Vagina (tissue), 2 donors: ENCODE measurements at places on chromosomes 7 and 10. TPM values are rescaled to one million over a fixed set of nuclear protein-coding genes. Genes with fewer than 3 reads are reported as not detected.

GRCh38 chr7:99898023-99898357 lies 21.2 kb upstream of the OR2AE1 start:
- peaks cover 33% of the 10 kb centered on the region for H3K36me3 ChIP-seq
- no peak overlapping the region for H3K27ac ChIP-seq
- no peaks in the 10 kb centered on the region for H3K27me3 ChIP-seq

COX19 gene
- 10.8 TPM for total RNA-seq

TWIST1 gene
- total RNA-seq, result 11.5 TPM

DNA sequence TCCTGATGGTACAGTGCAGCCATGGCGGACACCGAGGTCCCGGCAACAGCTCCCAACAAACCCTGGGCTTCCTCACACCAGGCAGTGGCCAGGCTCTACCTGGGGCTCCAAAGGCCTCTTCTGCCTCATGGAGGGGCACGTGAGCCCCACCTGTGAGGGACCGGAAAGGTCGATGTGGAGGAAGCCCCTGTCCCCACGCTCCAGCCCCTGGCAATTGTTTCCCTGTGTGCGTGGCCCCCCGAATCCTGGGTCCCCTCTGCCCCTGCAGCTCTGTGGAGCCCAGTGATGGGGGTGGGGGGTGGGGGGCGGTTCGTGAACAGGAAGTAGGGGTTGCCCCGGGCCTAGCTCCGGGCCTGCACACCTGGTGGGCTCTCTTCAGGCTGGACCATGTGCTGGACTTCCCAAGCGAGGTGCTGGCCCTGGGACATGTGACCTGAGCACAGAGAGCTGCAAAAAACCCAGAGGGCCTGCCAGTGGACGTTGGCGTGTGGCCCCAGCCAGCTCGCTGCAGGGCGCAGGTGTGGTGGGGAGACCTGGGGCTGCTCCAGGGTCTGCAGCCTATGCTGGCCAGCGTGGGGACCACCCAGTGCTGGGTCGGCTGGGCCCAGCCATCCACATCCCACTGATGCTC lies 72.6 kb downstream of the INPP5A start:
- H3K27ac ChIP-seq, result no peak overlapping the region
- peaks cover 40% of the 10 kb centered on the region for H3K4me1 ChIP-seq
- no peaks in the 10 kb centered on the region for H3K36me3 ChIP-seq
- no peak for DNase-seq

- H3K36me3 ChIP-seq, result no peaks in the 10 kb centered on the region
- no peak for DNase-seq
- no peaks in the 10 kb centered on the region for H3K27me3 ChIP-seq
- H3K27ac ChIP-seq, result peak overlapping the region; percentile 24
- H3K4me3 ChIP-seq, result no peak overlapping the region
These were observed 41.1 kb upstream of the PRKAR1B start for GRCh38 chr7:767941-768731.

- no peak overlapping the region for H3K27ac ChIP-seq
- no peaks in the 10 kb centered on the region for H3K27me3 ChIP-seq
These were observed 38.4 kb downstream of the FAM13C start for GRCh38 chr10:59323831-59324401.

DYNC1I1 gene
- total RNA-seq, result 12.0 TPM

HOXA7 gene
- total RNA-seq, result 23.8 TPM

HABP2 gene
- not detected for total RNA-seq

GRCh38 chr7:41912426-41912825 lies 209.5 kb upstream of the INHBA start:
- H3K27ac ChIP-seq, result no peak overlapping the region
- H3K27me3 ChIP-seq, result no peaks in the 10 kb centered on the region
- no peak for DNase-seq
- H3K4me1 ChIP-seq, result peaks cover 9% of the 10 kb centered on the region
- H3K4me3 ChIP-seq, result no peak overlapping the region

GRCh38 chr7:24727154-24728120 lies 29.8 kb downstream of the GSDME start:
- H3K36me3 ChIP-seq, result no peaks in the 10 kb centered on the region
- H3K4me3 ChIP-seq, result no peak overlapping the region
- no peaks in the 10 kb centered on the region for H3K4me1 ChIP-seq
- DNase-seq, result peak; percentile 88
- no peak overlapping the region for H3K27ac ChIP-seq
- H3K27me3 ChIP-seq, result no peaks in the 10 kb centered on the region

COL28A1 gene
- total RNA-seq, result 5.4 TPM

GRCh38 chr10:24463611-24464426 lies 254.9 kb downstream of the KIAA1217 start:
- peaks cover 42% of the 10 kb centered on the region for H3K4me1 ChIP-seq
- H3K27me3 ChIP-seq, result no peaks in the 10 kb centered on the region
- H3K27ac ChIP-seq, result peak overlapping the region; percentile 70
- H3K4me3 ChIP-seq, result no peak overlapping the region
- DNase-seq, result no peak
- no peaks in the 10 kb centered on the region for H3K36me3 ChIP-seq

GRCh38 chr10:112260831-112261230 lies 22.4 kb upstream of the TECTB start:
- H3K4me1 ChIP-seq, result no peaks in the 10 kb centered on the region
- H3K36me3 ChIP-seq, result no peaks in the 10 kb centered on the region
- H3K27me3 ChIP-seq, result no peaks in the 10 kb centered on the region
- DNase-seq, result no peak

ASB4 gene
- total RNA-seq, result 0.25 TPM

- H3K4me3 ChIP-seq, result no peak overlapping the region
- H3K4me1 ChIP-seq, result peaks cover 9% of the 10 kb centered on the region
- H3K27ac ChIP-seq, result no peak overlapping the region
- H3K27me3 ChIP-seq, result no peaks in the 10 kb centered on the region
These were observed 236.4 kb upstream of the TMEM72 start for GRCh38 chr10:44674536-44675386.

DNA sequence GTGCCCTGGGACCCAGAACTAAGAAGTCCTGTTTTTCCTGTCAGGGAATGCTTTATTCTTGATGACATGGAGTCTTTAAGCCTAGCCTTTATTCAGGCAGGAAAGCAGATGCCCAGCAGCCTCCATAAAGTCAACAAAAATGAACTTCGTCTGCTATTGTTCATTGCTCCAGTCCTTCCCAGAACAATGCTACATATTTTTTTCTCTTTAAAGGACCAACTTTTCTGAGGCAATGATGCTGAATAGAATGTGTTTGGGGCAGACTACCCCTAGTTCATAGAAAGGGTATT lies 47.6 kb upstream of the PDCD4 start:
- H3K4me3 ChIP-seq, result no peak overlapping the region
- no peaks in the 10 kb centered on the region for H3K27me3 ChIP-seq
- H3K36me3 ChIP-seq, result no peaks in the 10 kb centered on the region

- DNase-seq, result no peak
- H3K36me3 ChIP-seq, result no peaks in the 10 kb centered on the region
- no peak overlapping the region for H3K4me3 ChIP-seq
- peak overlapping the region; percentile 92 for H3K27ac ChIP-seq
These were observed 63.9 kb downstream of the STK17A start for GRCh38 chr7:43646603-43647338.

GRCh38 chr7:55086413-55087201 lies 67.8 kb downstream of the EGFR start:
- peak; percentile 84 for DNase-seq
- H3K4me1 ChIP-seq, result peaks cover 47% of the 10 kb centered on the region
- H3K36me3 ChIP-seq, result no peaks in the 10 kb centered on the region
- H3K27me3 ChIP-seq, result no peaks in the 10 kb centered on the region

IL6 gene
- 12.0 TPM for total RNA-seq

GRCh38 chr7:2109936-2110609 lies 122.7 kb downstream of the MAD1L1 start:
- no peaks in the 10 kb centered on the region for H3K27me3 ChIP-seq
- no peaks in the 10 kb centered on the region for H3K36me3 ChIP-seq
- no peak for DNase-seq
- peak overlapping the region; percentile 23 for H3K27ac ChIP-seq
- no peak overlapping the region for H3K4me3 ChIP-seq
- peaks cover 14% of the 10 kb centered on the region for H3K4me1 ChIP-seq

- no peak for DNase-seq
- H3K27ac ChIP-seq, result no peak overlapping the region
- peaks cover 72% of the 10 kb centered on the region for H3K4me1 ChIP-seq
- H3K27me3 ChIP-seq, result no peaks in the 10 kb centered on the region
These were observed 33.6 kb downstream of the WAC start for GRCh38 chr10:28566458-28567015.

DNA sequence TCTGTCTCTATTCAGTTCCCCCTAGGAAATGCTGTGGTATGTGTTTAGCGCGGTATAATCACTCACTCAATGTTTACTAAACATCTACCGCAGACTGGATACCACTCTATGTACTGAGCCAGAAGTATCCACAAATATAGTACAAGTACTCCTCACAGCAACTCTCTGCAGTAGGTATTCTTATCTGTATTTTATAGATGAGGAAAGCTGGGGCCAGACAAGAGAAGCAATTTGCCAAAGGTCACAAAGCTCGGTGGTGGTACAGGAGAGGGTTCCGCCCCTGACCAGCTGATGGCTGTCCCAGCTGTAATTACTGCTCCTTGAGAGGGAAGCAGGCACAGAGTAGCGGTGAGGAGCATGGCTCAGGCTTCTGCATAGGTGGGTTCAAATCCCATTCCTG lies 184.1 kb downstream of the DOCK4 start:
- no peak overlapping the region for H3K4me3 ChIP-seq
- H3K36me3 ChIP-seq, result no peaks in the 10 kb centered on the region
- H3K27me3 ChIP-seq, result no peaks in the 10 kb centered on the region
- no peak for DNase-seq
- H3K27ac ChIP-seq, result no peak overlapping the region

- H3K4me3 ChIP-seq, result no peak overlapping the region
- DNase-seq, result no peak
- no peaks in the 10 kb centered on the region for H3K27me3 ChIP-seq
- no peaks in the 10 kb centered on the region for H3K36me3 ChIP-seq
These were observed 219.8 kb downstream of the AUTS2 start for GRCh38 chr7:69817841-69818635.

DNA sequence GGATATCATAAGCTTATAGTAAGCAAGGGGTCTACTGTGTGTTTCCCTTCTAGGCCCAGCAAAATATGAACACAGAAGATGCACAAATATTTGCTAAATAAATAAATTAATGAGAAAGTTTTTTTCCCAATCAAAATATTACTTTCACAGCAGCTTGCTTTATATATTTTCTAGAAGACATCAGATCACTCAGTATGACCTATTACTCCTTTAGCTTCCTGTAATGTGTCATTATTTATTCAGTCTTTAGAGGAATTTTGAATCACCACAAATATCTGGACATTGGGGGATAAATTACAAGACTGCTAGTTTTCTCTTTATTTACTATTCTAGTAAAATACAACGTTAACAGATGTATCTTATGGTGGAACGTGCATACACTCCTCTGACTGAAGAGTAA lies 765.8 kb upstream of the POM121L12 start:
- H3K36me3 ChIP-seq, result no peaks in the 10 kb centered on the region
- no peak overlapping the region for H3K4me3 ChIP-seq
- H3K4me1 ChIP-seq, result no peaks in the 10 kb centered on the region
- H3K27ac ChIP-seq, result no peak overlapping the region

GRCh38 chr10:57353403-57354003 lies 914.2 kb downstream of the IPMK start:
- no peaks in the 10 kb centered on the region for H3K36me3 ChIP-seq
- DNase-seq, result no peak
- no peak overlapping the region for H3K4me3 ChIP-seq
- H3K27ac ChIP-seq, result no peak overlapping the region
- H3K4me1 ChIP-seq, result no peaks in the 10 kb centered on the region

- H3K4me3 ChIP-seq, result no peak overlapping the region
- H3K27me3 ChIP-seq, result no peaks in the 10 kb centered on the region
- H3K27ac ChIP-seq, result no peak overlapping the region
- no peak for DNase-seq
These were observed 14.6 kb downstream of the PALS2 start for GRCh38 chr7:24587853-24588252.

TUBB8 gene
- total RNA-seq, result not detected
